ENCODE measurements at places on chromosomes 2 and 18. TPM values are rescaled to one million over a fixed set of nuclear protein-coding genes. Genes with fewer than 3 reads are reported as not detected.

RGPD6 gene
- total RNA-seq, result 9.8 TPM

CFAP65 gene
- total RNA-seq, result 0.48 TPM

AGXT gene
- not detected for total RNA-seq

GAL3ST2 gene
- total RNA-seq, result 0.42 TPM

MARCO gene
- 0.08 TPM for total RNA-seq

Data from A549 treated with Mapracorat at 1 μM for 4 hours (cell line).